ENCODE measurements at places on chromosomes 2 and 18.

- DNase-seq = no peak
Observed at GRCh38 chr2:72833084-72833714, 7.4 kb upstream of the EXOC6B start.

DNA sequence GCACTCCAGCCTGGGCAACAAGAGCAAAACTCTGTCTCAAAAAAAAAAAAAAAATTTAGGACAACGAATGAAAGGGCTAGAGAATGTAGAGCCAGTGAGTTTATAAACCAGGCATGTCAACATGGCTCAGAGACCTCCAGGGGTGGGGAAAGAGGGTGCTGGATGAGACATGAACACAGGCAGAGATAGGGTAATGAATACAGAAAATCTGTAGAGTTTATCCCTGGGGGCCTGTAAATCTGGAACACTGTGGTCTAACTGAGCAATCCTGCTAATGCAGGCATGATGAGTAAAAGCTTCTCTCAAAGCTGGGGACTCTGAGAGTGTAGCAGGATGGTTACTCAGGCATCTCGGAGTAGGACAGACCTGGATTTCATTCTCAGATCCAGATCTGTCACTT, 59.2 kb upstream of the IGFBP2 start:
- DNase-seq = no peak

GRCh38 chr2:233820774-233821105, 33.6 kb downstream of the HJURP start:
- DNase-seq = no peak

DNA sequence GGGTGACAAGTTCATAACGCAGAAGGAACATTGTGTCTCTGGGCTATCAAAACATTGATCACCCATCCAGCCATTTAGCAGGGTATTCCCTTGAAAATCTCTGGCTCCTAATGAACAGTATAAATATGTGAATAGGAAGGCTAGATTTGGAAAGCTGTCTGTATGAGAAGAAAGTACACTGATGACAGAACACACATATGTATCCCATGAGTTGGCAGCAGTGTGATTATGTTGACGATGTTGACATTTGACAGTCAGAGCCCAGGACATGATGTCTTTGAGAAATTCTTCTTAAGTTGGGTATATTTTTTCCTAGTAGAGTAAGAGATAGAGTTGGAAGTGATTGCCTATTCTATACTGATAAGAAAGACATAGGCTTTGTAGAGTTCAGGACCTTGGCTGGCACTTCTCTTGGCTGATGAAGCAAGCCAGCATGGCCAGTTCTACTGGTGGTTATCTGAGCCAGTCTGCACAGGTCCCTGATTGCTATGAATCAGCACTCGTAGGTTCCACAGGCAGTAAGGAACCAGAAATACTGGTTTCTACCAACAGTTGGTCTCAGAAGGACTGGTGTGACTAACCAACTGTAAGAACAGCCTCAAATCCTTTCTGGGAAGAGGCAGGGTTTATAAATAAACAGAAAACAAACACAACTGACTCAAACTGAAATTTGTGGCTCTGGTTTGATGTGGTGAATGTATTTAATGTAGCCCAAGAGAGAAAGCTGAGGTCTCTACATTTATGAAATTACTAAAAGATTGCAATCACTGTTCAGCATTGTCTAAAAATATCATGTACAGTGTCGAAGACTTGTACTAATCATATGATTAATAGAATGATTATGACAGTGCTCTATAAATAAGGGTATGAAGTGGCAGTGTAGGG, 43.9 kb upstream of the RAPH1 start:
- no peak for DNase-seq

DNA sequence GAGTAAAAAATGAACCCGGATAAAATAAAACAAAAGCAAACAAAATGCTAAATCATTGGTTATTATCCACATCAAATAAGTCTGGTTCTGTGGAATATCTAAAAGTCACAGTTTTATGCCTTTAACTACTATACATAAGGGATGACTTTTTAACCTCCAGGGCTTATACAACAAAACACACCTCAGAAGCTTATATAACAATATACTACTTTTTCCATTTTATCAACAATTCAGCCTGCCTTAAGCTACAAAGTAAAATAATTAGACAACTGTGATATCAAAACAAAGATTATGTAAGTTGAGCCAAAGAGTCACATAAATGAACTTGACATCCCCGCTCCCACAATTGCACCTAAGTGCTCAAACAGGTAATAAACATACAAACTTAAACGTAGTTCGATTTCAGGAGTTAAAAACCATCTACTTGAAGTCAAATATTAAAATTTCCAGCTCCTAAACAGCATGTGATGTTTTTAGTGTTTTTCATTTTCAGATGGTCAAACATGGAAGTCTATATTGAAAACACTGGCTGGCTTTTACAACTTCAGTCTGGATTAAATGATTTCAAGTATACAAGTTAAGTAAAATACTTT, 54.7 kb downstream of the ATIC start:
- DNase-seq = no peak
